ENCODE measurements at places on chromosomes 13 and 19.

DNA sequence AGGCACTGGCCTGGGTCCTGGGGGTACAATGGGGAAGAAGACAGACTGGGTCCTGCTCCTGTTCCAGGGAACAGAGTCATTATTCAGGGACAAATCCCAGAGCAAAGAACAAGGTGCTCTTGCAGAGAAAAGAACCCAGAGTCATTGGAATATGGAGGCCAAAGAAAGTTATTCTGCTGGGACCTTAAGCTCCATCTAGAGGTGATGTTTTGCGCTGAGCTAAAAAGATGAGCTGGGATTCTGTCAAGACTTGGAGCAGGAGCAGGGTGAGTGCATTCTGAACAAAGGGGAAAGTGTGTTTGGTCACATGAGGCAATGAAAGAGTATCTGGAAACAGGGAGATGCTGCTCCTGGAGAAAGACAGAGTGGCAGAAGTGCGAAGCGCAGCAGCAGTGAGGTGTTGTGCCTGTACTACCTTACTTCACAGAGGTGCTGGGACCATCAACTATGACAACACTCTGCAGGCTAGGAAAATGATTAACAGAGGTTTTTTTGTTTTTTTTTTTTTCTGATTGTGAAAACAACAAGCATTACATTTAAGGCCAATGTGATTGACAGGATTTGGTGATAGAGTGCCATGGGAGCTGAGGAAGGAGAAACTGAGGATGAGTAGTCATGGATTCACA, 95.3 kb upstream of the TNFSF11 start:
- no peak for DNase-seq

GRCh38 chr13:33994826-33995502, 177.0 kb downstream of the RFC3 start:
- DNase-seq, result no peak

- DNase-seq, result peak; percentile 14
Observed at GRCh38 chr13:24233351-24233901, 72.9 kb downstream of the SPATA13 start.

GRCh38 chr13:32947411-32948276, 68.6 kb upstream of the KL start:
- no peak for DNase-seq

DNA sequence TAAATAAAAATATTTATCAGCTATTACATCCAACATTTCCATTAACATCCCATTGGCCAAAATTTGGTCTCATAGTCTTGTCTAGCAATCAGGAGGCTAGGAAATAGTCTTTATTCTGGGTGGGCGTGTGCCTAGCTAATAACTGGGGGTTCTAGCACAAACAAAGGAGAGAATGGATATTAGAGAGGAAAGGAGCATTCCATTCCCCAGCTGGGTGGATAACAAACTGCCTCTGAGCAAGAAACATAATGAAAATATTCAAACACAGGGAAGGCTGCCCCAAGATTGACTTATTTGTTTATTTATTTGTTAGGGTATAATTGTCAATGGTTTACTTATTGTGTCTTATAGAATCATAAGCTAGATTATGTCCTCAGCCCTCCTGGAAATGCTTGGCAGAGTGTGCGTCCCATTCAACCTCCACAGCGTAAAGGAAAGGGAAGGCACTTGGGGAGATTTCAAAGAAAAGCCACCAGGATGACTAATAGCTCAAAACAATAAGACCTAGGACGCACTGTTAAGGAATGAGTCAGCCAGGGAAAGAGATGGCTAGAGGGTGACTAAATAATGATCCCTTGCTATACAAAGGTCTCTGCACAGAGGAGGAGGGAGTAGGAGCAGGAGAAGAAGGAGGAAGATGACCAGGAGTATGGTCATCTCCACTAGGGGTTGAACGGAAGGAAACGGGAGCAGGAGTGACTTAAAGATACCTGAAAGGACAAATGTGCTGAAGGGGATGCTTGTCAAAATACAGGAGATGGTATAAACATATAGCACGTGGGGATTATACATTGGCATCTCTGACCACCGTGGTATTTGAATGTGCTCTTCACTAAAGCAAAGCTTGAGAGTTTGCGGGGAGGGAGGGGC, 23.5 kb upstream of the USP12 start:
- peak; percentile 69 for DNase-seq

- no peak for DNase-seq
Observed at GRCh38 chr13:31048521-31048920, 113.2 kb downstream of the HSPH1 start.

DNA sequence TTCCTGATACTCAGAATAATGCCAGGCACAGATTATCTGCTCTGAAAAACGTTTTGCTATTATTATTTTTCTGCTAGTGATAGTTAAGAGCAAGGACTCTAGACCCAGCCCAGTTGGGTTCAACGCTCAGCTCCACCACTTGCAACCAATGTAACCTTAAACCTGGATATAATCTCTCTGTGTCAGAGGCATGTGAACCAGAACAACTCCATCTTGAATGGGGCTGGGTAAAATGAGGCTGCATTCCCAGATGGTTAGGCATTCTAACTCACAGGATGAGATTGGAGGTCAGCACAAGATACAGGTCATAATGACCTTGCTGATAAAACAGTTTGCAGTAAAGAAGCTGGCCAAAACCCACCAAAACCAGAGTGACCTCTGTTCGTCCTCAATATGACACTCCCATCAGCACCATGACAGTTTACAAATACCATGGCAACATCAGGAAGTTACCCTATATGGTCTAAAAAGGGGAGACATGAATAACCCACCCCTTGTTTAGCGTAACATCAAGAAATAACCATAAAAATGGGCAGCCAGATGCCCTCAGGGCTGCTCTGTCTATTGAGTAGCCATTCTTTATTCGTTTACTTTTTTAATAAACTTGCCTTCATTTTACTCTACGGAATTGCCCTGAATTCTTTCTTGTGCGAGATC, 13.6 kb downstream of the FAM187B start:
- no peak for DNase-seq

GRCh38 chr13:30692113-30692512, 43.2 kb upstream of the ALOX5AP start:
- no peak for DNase-seq

DNA sequence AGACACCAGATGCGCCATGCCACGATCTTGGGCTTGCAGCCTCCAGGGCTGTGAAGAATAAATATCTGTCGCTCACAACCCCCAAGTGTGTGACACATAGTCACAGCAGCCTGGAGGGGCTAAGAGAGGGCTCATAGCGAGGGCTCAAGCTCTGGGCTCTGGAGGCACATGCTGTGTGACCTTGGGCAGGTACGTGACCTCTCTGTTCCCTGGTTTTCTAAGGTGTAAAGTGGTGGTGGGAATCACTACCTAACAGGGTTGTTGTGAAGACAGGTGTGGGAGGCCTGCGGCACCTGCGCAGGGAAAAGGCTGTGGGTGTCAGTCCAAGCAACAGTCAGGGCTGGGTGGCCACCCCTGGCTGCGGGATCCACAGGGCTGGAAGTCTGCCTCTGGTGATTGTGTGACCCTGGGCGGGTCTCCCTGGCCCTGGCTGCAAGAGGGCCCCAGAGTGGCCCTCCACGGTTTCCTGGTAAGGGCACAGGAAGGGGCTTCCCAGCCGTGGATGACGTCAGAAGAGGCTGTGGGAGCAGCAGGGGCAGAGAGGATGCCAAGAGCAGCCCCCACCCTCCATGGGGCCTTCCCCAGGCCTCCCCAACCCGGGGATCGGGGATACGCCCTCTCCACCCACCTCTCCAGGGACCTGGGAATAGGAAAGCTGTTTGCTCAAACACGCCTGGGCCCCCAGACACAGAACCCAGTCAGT, 218.8 kb upstream of the SGCG start:
- no peak for DNase-seq

- DNase-seq, result no peak
Observed at GRCh38 chr19:32816555-32817099, 52.9 kb downstream of the SLC7A9 start.

DNA sequence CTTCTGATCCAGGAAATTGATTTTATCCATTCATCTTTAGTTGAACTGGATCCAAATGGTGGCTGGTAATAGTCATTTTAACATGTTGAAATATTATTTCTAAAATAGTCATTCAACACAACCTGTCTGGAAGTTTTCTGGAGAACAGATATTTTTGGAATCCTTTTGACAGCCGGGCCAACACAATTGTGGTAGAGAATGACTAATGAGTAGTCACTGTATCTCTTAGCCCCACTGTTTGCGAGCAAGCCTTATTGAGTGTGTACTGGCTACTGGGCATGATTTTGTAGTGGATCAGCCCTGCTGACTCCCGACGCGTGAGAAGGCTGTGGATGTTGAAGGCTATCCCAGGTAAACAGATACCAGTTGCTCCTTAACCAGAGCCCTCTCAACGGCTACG, 383.4 kb downstream of the ZNF536 start:
- DNase-seq, result no peak

DNA sequence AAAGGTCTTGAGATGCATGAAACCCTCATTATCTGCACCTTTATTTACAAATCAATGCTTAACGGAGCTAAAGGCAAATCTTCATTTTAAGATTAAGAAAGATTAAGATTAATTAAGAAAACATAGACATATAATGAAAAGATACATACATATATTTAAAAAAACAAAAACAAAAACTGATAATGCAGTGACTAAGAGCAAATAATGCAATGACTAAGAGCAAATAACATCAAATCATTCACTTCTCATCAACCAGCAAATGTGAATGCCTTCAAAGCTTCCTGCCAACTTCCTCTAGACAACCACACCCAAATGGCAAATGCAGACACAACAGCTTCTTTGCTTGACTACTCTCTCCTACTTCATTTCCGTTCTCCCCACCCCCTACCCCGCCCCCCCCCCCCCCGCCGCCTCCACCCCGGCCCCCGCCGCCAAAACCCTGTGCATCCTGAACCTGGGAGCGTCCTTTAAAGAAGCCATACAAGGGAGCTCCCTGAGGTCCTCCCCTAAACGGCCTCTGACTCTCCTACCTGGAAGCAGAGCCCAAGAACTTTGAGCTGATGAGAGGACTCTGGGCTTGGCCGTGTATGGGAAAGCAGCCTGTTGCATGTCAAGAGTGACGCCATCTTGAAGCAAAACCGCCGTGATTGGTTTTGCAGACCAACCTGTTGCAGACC, 24.5 kb downstream of the TEX101 start:
- no peak for DNase-seq

DNA sequence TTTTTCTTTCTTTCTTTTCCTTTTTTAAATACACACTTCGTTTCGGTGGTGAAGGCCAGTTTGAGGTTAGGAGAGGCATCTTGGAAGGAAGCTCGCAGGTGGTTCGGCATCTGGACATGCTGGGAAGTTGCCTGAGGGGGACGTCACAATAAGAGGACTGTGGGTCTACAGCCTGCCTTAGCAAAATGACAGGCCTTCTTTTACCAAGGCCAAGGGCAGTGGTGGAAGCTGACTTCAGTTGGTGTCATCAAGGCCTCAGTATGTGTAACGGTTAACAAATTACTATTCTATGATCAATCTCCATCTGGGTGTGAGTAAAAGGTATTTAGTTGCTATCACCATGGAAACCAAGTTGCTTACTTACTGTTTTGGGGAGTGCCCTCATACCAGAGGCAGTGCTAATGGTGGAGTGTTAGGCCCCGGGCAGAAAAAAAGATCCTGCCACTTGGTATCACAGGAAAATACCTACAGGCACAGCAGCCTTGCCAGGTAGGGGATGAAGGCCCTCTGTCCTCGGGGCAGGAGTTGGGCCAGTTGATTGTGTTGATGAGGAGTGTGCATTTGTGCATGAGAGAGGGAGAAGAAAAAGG, 10.3 kb downstream of the ACTN4 start:
- peak; percentile 69 for DNase-seq

- DNase-seq, result no peak
Observed at GRCh38 chr19:16587833-16588823, 15.9 kb upstream of the SLC35E1 start.

DNA sequence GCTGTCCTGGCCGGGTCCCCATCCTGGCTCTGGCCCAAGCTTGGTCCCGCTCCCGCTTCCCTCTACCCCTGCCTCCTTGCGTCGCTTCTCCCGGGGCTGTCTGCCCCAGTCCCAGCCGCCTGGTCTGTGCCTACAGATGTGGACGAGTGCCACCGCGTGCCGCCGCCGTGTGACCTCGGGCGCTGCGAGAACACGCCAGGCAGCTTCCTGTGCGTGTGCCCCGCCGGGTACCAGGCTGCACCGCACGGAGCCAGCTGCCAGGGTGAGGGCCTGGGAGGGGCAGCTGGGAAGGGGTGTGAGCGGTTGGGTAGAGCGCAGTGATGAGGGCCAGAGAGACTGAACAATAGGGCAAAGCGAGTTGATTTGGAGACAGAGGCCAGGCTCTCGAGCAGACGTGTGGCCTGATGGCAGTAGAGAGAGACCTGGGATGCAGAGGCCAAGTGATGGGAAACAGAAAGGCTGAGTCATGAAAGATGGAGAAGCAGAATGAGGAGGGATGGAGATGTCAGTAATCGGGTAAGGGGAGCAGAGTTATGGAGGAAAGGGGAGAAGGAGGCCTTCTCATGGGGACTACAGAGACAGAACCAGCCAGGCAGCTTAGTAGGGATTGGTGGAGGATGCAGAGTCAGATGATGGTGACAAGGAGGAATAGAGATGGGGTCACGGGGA, 9.4 kb downstream of the LTBP4 start:
- no peak for DNase-seq

GRCh38 chr19:29042450-29042849, 170.5 kb downstream of the UQCRFS1 start:
- DNase-seq, result no peak

DNA sequence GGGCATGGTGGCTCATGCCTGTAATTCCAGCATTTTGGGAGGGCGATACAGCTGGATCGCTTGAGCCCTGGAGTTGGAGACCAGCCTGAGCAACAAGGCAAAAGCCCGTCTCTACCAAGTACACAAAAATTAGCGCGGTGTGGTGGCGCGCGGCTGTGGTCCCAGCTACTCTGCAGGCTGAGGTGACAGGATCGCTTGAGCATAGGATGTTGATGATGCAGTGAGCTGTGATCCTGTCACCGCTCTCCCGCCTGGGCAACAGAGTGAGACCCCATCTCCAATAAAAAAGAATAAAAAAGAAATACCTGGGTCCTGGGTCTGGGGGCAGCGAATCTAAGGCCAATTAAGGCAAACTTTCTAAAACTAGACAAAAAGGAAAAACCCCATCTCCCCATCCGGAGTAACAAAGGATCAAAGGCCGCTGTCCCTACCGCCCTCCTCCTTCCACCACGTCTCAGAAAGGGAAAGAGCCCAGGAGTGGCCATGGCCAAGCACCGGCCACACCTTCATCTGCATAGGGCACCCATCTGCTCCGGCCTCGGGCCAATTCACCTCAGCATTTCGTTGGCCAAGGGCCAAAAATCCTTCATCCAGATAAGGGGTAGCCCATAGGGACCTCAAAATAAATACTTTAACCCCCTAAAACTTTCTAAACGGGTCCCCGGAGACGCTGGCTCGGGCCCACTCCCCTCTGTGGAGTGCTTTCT, 851 bp downstream of the ZNF320 start:
- no peak for DNase-seq

DNA sequence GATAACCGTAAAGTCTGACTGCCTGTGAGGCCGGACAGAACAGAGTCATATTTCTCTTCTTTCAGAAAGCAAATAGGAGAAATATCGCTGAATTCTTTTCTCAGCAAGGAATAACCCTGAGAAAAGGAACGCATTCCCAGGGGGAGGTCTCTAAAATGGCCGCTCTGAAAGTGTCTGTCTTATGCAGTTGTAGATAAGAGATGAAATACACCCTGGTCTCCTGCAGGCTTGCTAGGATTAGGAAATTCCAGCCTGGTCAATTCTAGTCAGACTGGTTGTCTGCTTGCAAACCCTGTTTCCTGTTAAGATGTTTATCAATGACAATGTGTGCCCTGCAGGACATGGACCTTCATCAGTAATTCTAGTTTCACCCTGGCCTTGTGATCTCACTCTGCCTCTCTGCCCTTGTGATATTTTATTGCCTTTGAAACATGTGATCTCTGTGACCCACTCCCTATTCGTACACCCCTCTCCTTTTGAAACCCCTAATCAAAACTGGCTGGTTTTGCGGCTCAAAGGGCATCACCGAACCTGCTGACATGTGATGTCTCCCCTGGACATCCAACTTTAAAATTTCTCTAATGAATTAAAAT, 934.8 kb upstream of the SPRY2 start:
- no peak for DNase-seq

Data from fibroblast of the conjunctiva (primary cell).